ENCODE measurements at places on chromosomes 2 and 18.

DNA sequence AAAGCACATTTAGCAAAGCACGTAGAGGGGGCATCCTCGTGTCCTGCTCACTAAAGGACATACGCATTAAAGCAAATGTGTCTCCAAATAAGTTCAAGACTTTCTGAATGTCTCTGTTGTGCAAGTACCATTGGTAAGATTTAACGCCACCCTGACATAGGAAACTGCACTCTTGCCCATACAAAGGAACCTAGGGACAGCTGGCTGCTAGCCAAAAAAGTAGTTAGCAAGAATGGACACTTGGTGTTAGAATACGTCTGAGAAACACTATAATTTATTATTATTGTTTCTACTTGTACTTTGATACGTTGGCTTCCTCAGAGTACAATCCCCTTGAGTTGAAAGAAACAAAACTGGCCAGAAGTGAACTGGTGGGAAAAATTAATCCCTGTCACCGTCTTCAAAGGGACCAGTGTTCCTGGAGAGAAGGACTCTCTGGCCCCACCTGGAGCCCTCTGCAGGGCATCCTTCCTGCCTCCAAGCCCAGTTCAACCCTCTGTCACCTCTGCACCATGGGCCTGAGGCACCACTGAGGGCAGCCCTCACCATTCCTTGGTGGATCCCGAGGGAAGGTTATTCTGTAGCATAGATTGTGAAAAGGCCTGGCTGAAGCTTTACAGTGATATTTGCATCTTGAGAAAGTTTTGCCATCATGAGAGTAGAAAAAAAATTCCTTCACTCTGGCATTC is 51.4 kb upstream of the APCDD1 start:
- no peak for DNase-seq

GRCh38 chr2:168090366-168091135 is 156.8 kb downstream of the STK39 start:
- DNase-seq, result no peak

- no peak for DNase-seq
Measured at GRCh38 chr18:13481820-13482617, 244.3 kb downstream of the FAM210A start.

DNA sequence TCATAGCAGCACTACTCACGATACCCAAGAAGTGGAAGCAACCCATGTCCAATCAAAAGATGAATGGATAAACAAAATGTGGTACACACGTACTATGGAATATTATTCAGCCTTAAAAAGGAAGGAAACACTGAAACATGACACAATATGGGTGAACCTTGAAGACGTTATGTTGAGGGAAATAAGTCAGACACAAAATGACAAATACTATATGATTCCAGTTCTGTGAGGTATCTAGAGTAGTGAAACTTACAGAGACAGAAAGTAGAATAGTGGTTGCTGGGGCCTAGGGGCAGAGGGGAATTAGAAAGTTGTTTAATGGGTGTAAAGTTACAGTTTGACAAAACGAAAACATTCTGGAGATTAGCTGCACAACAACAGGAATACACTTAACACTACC is 24.7 kb downstream of the TLK1 start:
- DNase-seq, result no peak

- DNase-seq, result no peak
Measured at GRCh38 chr2:62814123-62814522, 108.6 kb downstream of the EHBP1 start.

DNA sequence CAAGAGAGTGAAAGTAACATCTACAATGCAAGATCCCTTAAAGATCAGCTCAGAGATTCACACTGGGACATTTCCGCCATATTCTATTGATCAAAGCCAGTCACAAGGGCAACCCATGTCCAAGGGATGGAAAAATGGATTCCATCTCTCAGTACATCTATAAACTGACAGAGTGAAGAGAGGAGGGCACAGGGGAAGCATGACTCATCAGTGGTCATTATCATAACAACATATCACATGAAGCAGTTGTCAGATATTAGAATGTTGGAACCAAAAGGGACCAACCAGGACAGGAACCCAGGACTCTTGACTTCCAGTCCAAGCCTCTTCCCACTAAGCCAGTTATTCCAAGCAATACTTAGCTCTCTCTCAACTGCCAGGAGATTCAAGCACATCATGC is 54.9 kb upstream of the IGFBP2 start:
- DNase-seq, result no peak

DNA sequence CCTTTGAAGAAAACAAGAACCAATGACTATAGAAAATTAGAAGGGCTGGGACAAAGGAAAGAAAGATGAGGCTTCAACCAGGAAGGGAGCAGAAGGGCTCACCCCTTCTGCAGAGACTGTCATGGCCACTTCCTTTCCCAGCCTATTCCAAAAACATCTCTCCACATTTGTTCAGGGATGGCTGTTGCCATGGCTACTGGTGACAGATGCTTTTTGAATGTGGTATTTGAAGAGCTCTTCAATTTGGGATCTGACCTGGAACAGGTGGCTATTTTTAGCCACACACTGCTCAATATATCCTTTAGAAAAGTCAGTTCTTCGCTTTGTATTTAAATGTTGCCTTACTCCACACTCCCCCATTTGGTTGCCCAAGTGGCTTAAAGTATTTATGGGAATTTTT is 64.1 kb upstream of the LCLAT1 start:
- no peak for DNase-seq

- DNase-seq, result no peak
Measured at GRCh38 chr2:128599700-128600099, 281.0 kb upstream of the HS6ST1 start.

DNA sequence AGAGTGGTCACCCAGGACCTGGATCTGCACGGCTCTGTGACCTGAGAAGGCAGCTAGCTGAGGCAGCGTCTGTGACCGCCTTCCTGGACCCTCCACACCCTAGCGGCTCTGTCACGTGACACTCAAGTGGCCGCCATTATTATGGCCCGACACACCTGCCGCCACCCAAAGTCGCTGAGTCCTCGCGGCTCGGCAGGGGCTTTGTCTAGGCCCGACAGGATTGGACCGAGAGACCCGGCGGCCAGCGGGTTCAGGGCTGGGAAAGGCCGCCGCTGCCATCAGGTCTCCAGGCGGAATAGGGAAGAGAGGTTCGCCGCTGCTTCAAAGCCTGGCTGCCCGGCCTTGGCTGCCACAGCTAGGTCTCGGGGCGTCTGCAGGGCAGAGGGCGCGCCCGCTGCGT is 1162.5 kb upstream of the LRRTM1 start:
- no peak for DNase-seq
